ENCODE measurements at places on chromosomes 11 and 22.
A peak's percentile ranks its signal among the peaks of the same experiment; 100 is the strongest.

GRCh38 chr11:119531056-119531455 lies 108.1 kb upstream of the THY1 start:
- DNase-seq = no peak

DNA sequence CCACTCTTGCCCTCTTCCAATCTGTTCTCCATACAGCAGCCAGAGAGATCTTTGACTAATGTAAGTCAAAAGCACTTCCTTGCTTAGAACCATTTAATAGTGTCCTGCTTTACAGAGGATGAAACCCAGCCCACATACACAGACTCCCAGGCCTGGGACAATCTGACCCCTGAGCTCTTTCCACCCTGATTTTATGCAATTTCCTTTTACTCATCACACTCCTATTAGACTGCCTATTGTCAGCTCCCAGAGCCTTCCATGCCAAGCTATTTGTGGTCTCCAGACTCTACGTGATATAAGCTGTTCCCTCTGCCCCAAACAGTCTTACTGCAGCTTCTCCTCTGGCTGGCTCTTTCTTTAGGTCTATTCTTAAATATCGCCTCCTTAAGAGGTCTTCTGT lies 28.1 kb downstream of the ME3 start:
- DNase-seq = peak; percentile 91

DNA sequence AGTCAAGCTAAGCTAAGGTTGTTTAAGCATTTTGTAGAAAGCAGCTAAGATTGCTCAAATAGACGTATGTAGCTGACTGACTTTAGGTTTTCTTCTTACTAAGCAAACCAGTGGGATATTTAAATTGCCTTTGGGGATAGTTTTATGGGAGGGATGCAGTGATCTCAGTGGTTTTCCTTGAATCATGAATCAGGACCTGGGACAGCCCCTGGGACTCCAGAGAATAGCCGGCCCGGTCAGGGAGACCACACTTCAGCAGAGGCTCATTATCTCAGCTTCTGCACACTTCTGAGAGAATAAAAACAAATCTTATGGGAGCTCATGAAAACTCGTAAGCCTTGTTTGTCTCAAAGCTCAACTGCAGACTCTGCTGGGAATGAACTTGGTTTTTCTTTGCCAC lies at the start of gene OR9I1:
TSS of gene OR9I1 (minus strand) at position 62 of the 400 bp plus-strand sequence. CDS start 6,086 bp downstream, outside the sequence.
- no peak for DNase-seq

DNA sequence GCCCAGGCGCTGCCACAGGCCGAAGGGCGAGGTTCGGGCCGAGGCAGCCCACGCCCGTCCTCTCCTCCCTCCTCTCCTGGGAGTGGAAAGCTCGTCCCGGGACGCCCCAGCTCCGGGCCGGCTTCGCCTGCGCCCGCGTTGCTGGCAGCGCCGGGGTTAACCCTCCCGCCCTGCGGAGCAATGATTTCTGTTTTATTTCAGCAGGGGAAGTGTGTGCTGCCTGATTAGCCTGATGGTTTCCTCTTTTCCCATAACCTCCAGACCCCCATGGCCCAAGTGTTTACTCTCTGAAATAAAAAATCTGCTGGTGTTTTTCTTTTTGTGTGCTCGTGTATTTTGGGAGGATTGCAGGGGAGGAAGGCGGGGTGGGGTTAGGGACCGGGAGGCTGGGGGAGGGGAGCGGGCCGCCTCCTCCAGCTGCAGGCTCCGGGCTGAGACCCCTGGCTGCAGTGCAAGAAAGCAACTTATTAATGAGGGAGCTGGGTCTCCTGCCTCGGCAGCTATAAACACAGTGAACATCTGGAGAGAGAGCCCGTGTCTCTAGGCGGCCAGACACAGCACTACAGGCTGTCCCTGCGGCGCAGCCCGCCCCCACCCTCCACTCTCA lies 38.6 kb downstream of the ETS1 start:
- DNase-seq = peak; percentile 48

- DNase-seq = no peak
Measured at GRCh38 chr11:62501432-62501891, 45.1 kb downstream of the AHNAK start.

- no peak for DNase-seq
Measured at GRCh38 chr22:44366372-44367300, 53.9 kb upstream of the SHISAL1 start.

DNA sequence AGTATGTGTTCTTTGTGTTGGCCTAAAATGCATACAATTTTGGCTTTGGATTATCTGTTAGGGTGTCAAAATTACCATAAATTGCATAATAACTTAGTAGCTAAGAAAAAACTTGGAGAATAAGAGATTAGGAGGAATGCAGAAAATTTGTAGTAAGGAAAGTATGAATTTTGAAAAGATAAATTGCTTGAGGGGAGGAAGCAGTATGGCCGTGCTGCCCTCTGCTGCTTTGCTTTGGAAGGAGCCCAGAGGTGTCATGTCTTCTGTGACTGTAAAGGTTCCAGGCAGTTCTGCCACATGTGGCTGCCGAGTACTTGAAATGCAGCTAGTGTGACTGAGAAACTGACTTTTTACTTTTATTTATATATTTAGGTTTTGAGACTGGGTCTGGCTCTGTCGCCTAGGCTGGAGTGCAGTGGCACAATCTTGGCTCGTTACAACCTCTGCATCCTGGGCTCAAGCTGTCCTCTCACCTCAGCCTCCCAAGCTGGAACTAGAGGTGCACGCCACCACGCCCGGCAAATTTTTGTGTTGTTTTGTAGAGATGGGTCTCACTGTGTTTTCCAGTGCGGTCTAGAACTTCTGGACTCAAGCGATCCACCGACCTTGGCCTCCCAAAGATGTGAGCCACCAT lies 1.8 kb downstream of the ADSL start:
- peak; percentile 73 for DNase-seq

DNA sequence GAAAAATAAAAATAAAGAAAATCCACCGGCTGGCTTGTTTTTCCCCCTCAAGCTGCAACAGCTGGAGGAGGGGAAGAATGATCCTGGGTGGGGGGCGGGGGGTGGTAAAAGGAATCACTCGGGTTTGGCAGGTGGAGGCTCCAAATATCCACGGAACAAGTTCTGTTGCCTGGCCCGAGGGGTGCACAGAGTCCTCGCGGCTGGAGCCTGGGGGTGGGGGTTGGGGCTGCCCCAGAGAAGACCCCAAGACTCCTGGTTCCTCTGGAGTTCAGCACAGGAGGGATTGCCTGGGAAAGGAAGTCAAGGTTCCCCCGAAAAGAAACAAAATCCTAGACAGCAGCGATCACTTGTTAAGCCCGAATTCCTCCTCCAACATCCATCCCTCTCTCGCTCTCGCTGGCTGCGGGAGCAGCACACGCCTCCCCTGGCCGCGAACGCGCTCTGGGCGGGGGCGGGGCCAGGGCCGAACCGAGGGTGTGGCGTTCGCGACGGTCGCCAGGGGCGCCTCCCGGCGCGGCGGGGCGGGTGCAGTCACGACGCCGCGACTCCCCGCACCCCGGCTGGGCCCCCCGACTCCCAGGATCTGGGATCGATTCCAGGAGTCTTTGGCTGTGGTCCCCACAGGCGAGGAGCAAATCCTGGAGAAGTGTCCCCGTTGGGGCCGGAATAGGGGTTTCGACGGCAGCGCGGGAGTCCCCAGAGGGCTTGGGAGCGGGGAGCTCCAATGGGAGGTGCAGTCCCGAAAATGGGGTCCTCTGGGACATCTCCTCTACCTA lies at the start of gene KCNA4:
TSS of gene KCNA4 (minus strand) at position 443 of the 776 bp plus-strand sequence. CDS start 4,352 bp downstream, outside the sequence.
- no peak for DNase-seq

DNA sequence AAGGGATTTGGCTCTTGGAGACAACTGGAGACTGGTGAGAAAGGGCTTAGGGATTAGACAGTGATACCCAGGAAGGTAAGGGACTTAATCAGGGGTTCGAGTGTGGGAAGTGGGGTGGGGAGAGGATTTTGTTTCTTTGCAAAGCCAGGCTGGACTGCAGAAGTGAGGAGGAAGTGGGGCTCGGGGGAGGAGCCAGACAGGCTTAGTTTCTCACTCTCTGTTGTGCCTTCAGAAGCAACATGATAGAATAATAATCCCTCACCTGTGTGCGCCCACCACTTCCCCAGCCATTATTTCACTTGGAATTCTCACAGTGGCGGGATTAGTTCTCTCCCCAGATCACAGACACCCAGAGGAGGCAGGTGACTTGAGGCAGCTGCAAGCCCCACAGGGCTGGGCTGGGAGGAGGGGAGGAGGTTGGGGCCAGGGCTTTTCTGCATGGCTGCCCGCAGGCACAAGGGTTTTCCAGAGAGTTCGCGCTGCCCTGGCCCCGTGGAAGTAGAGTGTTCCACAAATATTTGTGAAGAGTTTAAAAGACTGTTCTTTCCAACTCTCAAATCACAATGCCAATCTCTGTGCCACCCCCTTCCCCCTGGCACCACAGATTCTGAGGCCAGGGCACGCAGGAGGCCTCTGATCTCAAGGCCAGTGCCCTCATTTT lies 4.0 kb upstream of the SEC14L2 start:
- no peak for DNase-seq

- DNase-seq = no peak
Measured at GRCh38 chr11:16825968-16826367, 87.5 kb downstream of the C11orf58 start.
